ENCODE measurements at places on chromosomes 16 and 17.

- DNase-seq, result no peak
Measured at GRCh38 chr17:79073016-79073705, 1.5 kb upstream of the ENGASE start.

DNA sequence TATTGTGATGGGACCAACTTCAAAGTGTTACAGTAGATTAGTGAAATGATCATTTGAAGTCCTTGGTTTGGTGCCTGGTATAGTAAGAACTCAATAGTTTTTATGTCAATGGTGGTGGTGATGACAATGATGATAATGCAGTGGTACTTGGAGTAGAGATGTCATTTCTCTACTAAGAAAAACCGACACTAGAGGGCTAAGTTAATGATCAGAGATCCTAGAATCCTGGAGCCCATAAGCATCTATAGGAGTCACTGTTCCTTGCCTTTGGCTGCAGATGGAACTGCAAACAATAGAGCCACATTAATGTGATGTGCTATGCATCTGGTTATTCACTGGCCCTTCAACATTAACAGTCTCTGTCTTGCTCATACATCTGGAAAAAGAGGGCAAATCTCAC is 103.8 kb downstream of the ANKFN1 start:
- no peak for DNase-seq

DNA sequence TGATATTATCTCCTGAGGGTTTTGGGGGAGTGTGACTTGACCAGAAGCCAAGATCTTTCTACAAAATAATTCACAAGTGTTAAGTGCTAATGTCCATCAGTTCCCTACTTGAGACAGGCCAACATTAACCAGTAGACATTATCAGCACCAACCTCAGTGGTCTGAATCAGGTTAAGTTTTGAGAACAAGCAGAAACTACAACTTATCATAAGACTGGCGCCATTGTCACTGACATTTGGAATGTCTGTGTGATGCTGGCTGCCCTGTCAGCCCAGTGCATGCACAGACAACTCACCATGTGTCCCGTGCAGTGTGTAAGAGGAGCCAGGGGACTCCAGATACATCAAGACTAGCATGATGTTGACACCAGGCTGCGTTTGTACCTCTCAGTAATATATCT is 76.8 kb downstream of the CCDC182 start:
- DNase-seq, result no peak

DNA sequence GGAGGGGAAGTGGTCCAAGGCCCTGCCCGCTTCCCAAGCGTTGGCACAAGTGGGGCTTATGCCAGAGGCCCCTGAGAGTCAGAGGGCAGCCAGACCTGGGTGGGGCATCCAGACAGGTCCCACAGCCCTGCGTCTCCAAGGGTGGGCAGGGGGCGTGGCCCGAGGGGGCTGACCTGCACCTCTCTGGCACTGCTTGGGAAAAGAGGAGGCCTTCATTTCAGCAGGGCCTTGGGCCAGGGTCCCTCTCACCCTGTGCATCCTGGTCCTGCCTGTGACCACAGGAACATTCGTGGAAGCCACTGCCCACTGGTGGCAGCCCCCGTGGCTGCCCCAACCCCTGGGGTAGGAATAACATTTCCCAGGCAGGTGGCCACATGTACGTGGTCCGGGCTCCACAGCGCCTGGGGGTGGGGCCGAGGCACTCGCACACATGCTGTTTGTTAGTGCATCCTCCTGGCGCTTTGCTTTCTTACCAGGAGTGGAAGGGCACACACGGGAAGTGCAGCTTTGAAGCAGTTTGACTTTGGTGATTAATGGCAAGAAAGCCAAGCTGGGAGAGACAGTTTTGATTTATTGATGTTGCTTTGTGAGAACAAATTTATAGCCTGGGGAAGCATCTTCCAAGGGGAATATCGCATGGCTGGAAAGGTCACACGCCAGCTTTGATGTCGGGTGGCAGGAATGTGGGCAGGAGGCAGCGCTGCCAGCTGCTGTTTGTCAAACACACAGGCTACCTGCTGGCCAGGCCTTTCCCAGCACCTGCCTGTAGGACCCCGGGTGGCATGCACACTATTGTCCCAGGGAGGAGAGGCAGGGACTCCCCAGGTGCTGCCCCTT is 4.3 kb downstream of the CENPX start:
- no peak for DNase-seq

GRCh38 chr16:122361-122760 is 16.1 kb downstream of the NPRL3 start:
- DNase-seq, result no peak

- DNase-seq, result no peak
Measured at GRCh38 chr16:67664258-67664657, 2.3 kb downstream of the ENKD1 start.

GRCh38 chr16:31693733-31694132 is 166.0 kb downstream of the AHSP start:
- DNase-seq, result no peak

DNA sequence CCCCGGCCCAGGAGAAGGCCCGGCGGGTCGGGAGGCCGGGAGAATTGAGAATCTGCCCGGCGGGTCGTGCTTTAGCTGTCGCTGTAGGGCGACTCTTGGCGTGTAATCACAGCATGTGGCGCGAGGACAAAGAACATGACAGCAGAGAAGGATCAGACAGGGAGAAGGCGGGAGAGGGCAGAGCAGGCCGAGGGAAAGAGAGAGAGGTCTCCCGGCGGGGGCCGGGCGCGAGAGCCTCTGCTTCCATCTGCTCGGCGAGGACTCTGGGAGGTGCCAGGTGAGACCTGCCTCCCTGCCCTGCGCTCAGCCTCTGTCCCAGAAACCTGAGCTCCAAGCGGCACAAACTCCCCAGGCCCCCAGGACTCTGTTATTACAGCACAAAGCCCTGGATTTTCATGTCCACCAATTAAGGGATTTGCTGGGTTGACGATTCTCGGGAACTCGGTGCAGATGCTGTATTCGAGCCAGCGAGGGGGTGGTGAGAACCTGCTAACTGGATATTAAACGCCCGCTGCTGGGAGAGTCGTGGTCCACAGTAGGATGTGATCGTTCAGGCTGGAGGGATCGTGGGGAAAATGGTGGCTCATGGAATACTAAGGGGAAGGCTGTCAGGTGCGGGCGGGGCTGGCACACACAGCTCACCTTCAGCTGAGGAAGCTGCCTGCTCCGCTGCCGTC is 172.0 kb upstream of the CIBAR2 start:
- no peak for DNase-seq

- no peak for DNase-seq
Measured at GRCh38 chr16:82071421-82071820, 36.4 kb downstream of the HSD17B2 start.

- no peak for DNase-seq
Measured at GRCh38 chr17:43327421-43327820, 71.4 kb upstream of the ARL4D start.

DNA sequence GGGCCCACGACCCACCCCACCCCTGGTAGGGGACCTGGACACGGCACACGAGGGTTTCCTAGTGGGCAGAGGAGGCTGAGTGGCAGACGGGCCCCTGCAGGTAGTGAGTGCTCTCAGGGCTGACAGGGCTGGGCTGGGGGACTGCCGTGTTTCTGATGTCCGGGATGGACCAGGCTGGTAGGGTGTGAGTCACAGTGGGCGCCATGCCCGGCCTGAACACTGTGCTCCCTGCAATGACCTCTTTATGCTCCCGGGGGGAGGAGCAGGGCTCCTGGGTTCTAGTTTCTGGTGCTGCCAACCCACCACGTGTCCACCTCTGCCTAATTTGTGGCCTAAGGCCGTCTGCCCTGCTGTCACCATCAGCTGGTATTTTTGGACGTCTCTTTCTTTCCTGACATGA is 26.3 kb downstream of the ARHGAP23 start:
- DNase-seq, result no peak

DNA sequence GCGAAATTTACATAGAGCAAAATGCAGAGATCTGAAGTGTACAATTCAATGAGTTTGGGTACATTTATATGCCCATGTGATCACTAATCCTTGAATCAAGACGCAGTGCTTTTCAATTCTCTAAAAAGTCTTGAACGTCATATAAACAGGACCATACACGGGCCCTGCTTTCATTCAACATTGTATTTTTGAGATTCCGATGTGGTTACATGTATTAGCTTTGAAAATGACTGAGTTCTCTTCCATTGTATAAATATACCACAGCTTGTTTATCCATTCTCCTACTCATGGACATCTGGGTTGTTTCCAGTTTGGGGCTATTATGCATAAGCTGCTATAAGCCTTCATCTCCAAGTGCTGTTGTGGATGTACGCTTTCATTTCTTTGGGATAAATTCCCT is 45.5 kb downstream of the ZCCHC14 start:
- DNase-seq, result no peak

- no peak for DNase-seq
Measured at GRCh38 chr17:76932402-76933333, 64.5 kb downstream of the MGAT5B start.

DNA sequence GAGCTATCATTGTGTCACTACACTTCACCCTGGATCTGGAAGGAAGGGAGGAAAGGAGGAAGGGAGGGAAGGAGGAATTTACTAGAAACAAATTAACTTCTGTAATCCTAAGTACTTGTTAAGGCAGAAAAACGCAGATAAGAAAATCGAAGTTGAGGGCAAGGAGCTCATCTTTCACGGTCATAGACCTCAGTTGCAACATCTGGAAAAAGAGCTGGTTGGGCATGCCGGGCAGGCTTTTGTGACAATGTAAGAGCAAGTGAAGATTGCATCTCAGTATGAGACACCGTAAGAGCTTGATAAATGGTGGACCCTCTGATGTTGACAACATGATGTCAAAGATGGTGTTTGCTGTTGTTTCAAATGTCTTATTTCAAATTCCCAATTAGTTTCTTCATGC is 721.5 kb downstream of the MAF start:
- no peak for DNase-seq

DNA sequence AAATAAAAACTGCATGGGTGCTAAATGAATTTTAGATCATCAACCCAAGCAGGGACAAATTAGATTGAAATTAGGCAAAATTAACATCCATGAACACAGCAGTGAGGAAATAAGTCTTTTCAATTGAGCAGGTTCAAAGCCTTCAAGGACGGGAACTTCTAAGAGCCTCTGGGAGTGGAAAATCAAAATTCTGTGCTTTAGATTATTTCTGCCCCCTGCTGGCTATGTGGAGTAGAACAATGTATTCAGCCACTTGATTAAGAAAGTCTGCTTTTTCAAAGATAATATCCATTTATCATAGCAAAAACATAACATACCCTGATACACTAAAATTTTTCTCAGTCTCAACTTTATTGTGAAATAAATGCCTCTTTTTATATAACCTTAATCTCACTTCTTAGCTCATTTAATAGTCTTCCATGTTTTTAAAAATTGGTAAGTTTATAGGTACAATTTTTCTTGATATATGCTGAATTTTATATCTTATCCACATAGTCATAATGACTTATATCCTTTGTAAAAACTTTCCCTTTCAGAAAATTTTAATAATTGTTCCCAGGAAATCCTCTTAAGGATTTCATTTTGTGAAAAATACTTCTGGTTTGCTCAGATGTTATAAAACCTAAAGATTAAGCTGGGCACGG is 28.1 kb upstream of the NOL11 start:
- DNase-seq, result peak; percentile 19

GRCh38 chr16:83060-83603 is 5.1 kb downstream of the MPG start:
- no peak for DNase-seq

- DNase-seq, result no peak
Measured at GRCh38 chr16:88454523-88454947, 1.5 kb downstream of the ZFPM1 start.

DNA sequence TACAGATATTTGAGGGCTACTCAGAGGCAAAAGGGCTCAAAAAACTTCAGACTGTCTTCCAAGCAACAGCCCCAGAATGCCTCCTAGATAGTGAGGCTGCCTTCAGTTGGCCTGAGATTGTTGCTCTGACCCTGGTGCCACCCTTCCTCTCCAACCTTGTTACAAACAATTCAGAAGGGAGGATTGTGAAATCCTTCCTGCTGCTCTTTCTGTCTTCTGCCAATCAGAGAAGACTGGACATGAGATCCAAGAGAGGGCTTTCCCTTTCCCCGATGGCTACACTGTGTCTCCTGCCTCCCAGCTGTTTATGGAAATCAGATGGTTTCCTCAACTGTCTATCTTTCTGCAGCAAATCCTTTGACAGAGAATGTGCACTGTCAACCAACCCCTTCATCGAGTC is 419.9 kb downstream of the CDH13 start:
- DNase-seq, result no peak
